Lung microvascular endothelial cell (primary cell): ENCODE measurements at places on chromosomes 5 and 9.

DNA sequence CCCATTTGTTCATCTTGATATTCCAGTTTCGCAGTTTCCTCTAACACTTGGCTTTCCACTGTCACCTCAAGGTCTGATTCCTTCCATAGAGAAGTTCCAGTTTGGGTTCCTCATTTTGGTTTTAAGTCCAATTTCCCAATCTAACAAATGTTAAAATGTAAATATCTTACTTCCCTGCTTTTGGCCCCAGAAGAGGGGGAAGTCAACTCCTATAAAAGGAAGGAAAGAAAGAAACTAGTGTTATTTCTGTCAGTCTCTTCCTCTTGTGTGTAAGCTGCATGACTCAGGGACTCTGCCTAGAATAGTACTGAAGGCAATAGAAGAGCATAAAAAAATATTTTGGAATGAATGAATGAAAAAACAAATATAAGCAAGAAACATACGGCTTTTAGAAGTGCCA lies 127.5 kb upstream of the CCNG1 start:
- DNase-seq, result no peak

DNA sequence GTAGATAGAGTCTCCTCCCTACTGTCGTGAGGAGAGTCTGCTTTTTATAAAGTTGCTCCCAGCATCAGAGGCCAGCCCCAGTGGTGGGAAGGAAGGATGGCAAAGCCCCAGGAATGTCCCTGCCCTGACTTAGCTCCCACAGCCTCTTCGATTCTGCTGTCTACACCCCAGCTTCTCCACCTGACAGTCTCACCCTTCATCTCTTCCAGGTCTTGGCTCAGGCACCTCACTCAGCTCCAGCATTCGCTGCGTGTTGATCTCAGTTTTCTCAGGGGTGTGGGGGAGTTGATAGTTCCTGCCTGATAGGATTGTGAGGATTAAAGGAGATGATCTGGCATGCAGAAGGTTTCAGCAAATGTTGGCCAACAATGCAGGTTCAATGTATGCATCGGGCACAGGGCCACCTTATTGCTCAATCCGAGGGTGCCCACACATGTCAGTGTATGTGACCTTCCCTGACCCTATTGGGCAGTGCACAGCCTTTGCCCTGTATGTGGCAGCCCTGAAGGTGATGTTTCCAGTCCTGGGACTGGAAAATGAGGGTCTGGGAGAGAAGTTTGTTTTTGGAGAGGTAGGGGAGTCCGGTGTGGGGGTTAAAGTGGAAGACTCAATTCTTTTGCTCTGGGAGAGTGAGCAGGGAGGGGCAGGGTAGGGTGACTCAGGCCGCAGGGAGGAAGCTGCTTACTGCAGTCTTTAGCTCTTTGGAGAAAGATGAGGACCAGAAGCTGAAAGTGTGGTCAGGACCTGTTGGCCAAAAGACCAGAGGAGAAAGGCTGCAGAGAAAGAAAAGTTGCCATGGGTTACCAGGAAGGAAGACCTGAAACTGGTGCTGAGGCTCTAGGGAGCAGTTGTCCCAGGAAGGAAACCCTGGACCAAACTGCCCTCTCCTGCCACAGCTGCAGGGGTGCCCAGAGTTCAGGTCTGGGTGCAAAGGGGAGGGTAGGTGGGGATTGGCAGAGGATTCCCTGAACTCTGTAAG lies 153.2 kb downstream of the MACROH2A1 start:
- DNase-seq, result peak; percentile 66

- peak; percentile 9 for DNase-seq
Measured at GRCh38 chr5:15757619-15758018, 257.6 kb downstream of the FBXL7 start.

- DNase-seq, result no peak
Measured at GRCh38 chr9:79352322-79352721, 219.4 kb upstream of the TLE4 start.

DNA sequence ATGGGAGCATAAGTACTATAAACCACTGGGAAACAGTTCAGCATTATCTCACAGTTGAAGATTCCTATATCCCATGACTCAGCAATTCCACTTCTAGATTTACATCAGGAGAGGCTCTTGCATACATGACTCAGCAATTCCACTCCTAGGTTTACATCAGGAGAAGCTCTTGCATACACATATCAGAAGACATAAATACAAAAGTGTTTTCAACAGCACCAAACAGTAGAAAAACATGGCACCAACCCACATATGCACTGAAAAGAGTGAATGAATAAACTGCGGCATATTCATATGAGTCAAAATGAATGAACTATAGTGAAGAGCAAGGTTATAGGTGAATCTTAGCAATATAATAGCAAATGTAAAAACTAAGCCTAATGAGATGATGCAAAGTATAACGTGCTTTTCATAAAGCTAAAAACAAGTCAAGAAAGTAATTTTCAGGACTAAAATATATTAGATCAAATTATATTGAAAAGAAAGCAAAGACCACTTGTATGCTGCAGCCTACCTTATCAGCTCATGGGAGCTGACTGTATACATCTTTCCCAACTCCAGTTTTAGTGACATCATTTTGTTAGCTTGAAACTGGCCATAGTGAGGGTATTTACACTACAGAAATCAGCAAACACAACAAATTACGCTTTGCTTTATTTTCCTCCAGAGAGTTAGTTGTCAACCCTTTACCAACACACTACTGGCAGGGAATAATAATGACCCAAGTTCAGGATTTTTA lies 95.8 kb downstream of the ANKRD18B start:
- peak; percentile 60 for DNase-seq

DNA sequence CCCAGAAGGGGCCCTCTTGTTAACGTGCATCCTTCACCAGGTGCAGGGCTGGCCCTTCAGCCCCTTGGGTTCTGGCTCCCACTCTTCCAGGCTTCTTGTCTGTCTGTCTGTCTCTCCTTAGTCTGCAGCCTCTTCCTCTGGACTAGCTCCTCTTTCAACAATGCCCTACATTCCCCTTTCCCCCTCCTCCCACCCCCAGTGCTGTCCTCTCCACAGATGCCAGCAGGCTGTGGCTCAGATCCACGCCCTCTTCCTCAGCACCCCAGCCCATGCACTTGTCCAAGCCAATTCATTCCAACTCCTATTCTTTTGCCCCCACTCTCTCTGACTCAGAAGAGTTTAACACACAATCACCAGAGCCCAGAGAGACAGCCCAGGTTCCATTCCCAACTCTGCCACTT lies 45.2 kb upstream of the ALDH1B1 start:
- DNase-seq, result no peak

DNA sequence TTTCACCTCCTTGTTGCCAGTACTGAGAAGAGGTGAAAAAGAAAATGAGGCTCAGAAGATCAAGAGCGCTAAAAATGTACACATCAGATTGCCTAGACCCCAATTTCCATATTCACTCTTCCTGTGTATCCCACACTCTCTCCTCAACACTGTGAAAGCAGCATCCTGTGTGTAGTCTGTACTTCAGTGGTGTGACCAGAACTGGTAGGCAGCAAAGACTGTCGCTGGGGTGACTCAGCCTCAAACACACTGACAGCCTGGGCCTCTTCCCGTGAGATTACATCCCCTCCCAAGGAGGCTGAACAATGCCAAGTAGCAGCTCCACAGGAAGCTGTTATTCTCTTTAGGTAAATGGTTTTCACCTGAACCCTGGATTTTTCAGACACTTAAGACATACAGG lies 135.5 kb downstream of the CCDC192 start:
- DNase-seq, result no peak

DNA sequence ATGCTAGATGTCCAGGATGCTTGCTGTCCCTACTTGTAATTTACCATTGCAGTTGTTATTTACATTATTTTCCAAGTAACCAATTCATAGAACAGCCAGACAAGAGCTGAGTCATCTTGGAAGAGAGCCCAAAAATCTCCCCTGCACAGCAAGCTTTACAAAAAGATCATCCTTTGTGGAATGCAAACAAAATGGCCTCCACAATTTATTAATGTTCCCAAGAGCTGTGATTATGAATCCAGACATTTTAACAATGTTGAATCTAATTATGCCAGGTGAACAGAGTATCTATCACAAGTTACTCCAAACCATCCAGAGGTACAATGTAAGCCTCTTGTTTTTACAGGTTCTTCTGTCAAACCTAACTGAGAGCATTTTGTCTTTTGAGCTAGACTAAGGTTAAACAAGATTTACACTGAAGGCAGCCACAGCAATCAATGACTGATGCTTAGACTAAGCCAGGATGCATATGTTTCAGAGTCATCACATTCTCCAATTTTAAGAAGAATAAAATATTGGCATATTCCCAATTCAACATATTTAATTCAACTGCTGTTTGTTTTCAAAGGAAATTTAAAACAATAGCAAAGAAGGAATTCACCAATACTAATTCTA lies 95.3 kb upstream of the SLC12A2 start:
- peak; percentile 85 for DNase-seq

DNA sequence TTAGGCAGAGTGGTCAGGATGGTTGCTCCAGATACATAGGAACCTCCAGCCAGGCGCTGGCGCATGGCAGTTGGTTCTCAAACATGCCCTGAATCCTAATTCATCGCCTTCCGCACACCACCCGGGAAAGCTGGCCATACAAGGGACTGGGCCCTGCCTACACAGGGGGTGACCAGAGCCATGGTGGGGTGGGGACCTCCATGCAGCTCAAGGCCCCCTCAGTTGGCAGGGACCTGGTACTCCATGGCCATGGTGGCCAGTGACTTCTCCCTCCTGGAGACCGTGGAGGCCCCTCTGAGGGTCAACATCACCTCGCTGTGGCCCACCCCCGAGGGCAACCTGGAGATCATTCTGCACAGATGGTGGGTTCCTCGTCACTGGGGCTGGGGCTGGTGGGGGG lies 26.8 kb downstream of the PAEP start:
- no peak for DNase-seq

DNA sequence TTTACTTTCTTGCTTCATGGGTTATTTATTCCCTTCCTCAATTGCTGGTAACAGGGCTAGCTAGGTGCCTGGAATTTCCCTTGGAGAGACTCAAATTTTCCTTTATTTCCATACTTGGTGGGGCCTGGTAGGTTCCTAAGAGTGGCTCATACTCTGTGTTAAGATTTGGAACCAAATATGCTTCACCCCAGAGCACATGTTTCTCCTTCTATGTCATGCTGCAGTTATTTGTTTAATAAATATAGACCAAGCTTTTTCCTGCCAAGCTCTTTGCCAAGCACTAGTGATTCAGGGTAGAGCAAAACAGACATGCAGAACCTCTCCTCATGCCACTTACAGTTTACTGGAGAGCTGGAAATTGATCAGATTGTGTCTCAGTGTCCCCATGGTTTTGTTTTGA lies 290.3 kb upstream of the SGCD start:
- no peak for DNase-seq

GRCh38 chr5:3891113-3891512 lies 295.5 kb downstream of the IRX1 start:
- DNase-seq, result no peak

DNA sequence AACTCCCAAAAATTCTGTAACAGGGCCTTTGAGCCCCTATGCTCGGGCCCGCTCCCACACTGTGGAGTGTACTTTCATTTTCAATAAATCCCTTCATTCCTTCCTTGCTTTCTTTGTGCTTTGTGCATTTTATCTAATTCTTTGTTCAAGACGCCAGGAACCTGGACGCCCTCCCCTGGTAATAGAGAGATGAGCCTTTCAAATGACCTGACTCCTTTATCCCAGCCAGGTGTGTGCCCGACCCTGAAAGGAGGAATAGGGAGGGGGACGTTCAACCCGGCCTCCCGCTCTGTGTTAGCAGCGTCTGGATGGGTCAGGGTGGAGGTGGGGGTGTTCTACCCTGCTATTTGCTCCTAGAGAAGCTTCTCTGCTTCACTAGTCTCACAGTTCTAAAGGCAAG lies 53.9 kb downstream of the FXN start:
- no peak for DNase-seq

- no peak for DNase-seq
Measured at GRCh38 chr9:121303456-121304451, 35.8 kb downstream of the GSN start.

GRCh38 chr9:74948937-74949336 lies 3.8 kb downstream of the C9orf40 start:
- DNase-seq, result no peak
